NAMALWA (cell line): ENCODE measurements at places on chromosomes 11 and 22.

GRCh38 chr11:71329786-71330185 lies 77.4 kb upstream of the SHANK2 start:
- no peak for DNase-seq

DNA sequence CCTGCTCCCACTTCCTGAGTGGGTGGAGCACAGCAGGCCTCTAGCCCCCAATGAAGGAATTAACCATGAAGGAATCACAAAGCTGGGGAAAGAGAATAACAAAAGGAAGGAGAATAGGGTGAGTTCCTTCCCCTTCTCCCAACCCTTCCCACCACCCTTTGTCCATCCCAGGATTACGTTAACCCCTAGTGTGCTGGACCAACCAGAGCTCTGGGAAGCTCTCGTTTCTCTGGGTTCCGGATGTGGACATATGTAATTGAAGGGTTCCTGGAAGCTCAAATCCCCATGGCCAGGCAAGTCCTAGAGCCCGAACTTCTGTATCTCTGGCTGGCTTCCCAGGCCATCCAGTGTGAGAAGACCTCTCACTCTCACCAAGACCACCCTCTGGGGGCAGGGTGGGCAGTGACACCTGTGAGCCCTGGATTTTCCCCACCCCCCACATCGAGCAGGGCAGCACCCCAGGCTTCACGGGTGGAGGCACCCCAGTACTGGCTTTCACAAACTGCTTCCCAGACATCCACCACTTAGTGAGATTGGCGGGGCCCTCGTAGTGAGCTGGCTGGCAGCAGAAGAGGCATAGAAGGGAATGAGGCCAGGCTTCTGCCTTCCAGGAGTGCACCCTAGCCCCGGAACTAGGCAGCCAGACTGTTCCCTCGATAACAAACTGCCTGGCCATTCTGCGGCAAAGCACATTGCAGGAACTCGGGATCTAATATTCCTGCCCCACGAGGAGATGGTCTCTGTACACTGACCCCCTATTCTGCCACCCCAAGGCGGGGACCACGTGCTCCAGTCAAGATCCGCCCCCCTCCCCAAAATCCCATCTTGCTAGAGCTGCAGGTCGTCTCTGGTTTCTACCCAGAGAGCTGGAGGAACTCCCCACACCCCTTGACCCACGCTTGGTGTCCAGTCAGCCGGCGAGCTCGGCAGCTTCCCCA lies 2.1 kb downstream of the NECTIN1 start:
- no peak for DNase-seq

- DNase-seq: peak; percentile 74
Observed at GRCh38 chr11:129117595-129118350, 74.4 kb downstream of the ARHGAP32 start.

GRCh38 chr22:44229331-44229730 lies 48.6 kb downstream of the PARVG start:
- no peak for DNase-seq

DNA sequence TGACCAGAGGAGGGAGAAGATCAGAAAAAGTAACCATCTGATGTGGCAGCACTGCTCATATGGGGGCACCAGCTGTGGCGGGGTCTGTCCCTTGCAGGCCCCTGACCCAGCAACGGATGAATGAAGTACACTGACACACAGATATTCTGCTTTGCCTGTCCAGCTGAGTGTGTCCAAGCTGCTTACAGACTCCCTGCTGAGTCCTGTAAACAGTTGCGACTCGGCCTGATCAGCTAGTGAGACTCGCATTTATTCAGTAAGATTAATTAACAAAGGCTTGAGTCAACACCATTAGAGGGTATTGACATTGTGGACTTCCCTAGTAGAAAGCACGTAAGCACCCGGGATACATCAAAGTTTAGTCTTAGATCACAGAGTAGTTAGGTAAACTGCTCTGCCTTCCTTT lies 15.3 kb upstream of the OR10D3 start:
- no peak for DNase-seq

GRCh38 chr11:20048246-20048645 lies 112.0 kb downstream of the DBX1 start:
- DNase-seq: no peak

- DNase-seq: no peak
Observed at GRCh38 chr11:75735181-75735845, 17.7 kb downstream of the MOGAT2 start.

- no peak for DNase-seq
Observed at GRCh38 chr11:33723238-33723881, 12.9 kb downstream of the CD59 start.

GRCh38 chr11:93737904-93738612 lies 3.2 kb downstream of the TAF1D start:
- no peak for DNase-seq

DNA sequence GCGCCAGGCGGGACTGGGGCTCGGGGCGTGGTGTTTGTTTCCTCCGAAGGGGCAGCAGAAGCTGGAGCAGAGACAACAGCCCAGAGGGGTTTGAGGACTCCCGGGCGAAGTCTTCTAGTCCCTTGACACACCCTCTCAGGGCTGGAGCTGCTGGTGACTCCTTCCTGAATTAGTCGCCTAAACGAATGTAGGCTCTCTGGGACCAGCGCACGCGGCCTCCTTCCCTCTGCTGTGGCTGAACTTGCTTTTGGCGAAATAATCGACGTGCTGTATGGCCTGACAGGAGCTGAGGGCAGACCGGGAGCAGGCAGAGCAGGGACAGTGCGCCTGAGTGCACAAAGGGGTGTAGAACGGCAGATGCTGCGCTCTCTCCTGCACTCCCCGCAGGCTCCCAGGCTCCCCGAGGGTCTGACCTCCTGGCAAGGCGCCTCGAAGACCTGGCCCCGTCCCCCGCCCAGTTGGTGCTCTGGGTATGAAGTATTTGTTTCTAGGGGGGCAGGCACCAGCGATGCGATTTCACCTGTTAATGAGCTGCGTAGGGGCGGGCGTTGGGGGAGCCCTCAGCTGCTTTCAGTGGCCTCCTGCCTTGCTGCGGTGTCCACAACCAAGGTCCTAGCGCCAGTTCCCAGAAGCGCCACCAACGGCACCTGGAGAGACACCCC lies 5.3 kb downstream of the SLC17A6 start:
- no peak for DNase-seq

DNA sequence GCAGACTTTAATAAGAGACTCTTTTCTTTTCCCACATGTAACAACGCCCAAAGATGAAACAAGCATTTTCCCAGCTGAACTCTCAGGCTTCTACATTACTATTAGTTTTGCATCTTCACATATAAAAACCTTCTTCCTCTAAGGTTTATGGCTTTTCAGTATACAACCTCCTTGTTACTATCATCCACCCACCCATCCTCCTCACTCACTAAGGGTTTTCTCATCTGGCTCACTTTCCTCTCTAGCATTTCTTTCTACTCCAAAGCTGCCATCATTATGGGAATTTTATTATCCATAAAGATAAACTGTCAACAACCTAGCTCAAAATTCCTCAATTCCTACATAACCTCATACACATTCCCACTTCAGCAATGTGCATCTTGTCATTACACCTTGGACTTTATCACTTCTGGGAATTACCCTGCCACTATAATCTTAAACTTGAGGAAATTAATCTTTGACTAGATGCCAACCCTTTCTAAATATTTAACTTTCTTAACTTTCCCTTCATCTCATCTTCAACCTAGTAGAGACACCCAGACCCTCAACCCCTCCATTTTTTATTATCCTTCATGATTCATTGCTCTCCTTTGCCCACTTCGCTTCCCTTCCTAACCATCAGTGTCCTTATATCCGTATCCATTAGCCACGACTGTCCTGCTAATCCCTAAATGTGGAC lies 30.9 kb downstream of the MTMR2 start:
- no peak for DNase-seq

- no peak for DNase-seq
Observed at GRCh38 chr11:127006311-127006710, 5.7 kb upstream of the KIRREL3 start.

DNA sequence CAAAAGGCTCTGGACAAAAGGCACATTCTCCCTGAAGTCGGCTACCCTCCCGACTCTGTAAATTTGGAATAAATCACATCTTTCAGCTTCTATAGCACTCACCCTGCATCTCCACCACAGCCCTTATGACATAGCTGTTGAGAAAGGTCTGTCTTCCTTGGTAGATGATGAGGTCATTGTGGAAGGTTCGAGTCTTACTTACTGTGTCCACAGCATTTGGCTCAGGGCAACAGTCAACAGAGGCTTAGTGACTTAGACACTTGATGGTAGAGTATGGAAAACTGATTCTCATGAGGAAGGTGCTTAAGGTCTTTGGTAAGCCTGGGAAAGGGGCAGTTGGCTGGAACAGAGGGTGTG lies 45.6 kb downstream of the PTPRJ start:
- no peak for DNase-seq

GRCh38 chr22:37363261-37363992 lies 63.9 kb downstream of the ELFN2 start:
- DNase-seq: no peak

DNA sequence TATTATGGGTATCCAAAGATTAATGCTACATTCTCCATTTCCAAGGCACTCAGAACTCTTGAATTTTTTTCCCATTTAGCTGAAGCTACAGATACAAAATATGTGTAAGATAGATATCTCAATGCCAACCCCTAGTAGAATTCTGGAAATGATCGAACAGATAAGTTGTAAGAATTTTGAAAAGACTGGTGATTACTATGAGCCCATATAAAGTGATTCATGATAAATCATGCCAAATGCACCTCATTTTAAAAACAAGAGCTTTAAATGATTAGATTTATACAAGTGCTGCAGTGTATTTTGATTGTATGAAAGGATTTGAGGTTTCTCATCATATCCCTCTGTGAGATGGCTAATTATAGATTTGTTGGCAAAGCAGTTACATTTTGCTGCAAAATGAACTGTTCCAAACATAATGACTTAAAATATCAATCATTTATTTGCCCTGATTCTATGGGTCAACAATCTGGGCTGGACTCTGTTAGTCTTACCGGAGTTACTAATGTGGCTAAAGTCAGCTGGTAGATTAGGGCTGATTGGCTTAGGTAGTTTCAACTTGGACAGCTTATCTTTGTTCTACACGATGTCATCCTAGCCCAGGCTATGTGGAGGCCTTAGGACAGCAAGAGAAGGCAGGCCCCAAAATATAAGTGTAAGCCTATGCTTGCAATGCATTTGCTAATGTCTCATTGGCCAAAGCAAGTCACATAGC lies 3.4 kb downstream of the OR10V1 start:
- DNase-seq: no peak

- no peak for DNase-seq
Observed at GRCh38 chr11:19091366-19091765, 25.6 kb upstream of the ZDHHC13 start.

DNA sequence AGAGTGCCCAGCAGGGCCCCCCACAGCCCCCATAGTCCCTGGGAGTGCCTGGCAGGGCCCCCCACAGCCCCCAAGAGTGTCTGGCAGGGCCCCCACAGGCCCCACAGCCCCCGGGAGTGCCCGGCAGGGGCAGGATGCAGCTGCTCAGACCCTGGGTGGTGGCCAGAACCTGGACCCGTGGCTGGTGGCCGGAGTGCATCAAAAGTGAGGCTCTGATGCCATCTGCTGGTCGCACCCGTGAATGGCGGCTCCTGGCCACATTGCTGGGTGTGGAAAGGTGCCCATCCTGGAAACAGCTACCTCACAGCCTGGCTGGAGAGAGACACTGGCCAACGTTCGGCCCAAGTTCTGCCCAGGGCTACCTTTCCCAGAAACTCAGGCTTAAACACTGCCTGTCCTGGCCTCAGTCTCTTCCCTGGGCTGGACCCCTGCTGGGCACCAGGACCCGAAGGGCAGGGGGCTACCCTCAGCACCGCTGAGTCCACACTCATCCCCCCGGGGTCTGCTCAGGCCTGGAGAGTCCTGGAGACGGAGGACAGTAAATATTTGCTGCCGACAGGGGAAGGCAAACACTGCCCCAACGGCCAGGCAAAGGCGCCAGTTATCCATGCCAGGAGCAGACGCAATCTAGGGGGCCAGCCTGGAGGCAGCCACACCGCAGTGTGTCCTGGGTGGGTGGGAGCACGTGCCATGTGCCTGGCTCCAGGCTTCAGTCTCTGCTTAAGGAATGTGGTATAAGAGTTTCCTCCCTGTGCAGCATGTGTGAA lies 4.4 kb downstream of the INS start:
- DNase-seq: peak; percentile 78
